GM12892 (cell line): ENCODE measurements at places on chromosomes 4 and X.

- no peak for DNase-seq
Observed at GRCh38 chr4:86630629-86631028, 36.5 kb downstream of the PTPN13 start.

- DNase-seq, result peak; percentile 56
Observed at GRCh38 chr4:24488399-24489164, 95.8 kb downstream of the DHX15 start.

DNA sequence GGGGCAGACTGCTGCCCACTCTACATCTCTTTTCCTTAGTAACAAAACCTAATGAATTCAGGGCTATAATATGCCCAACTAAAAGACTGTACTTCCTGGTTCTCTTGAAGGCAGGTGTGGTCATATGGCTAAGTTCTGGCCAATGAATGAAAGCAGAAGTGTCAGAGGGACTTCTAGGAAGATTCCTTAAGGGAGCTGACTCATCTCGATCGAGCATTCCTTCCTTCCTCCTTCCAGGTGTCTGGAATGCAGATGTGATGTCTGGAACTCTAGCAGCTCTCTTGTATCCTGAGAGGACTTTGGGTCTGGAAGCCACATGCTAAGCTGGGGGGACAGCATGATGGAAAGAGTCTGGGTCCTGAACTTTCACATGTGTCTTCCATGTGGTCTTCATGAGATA lies 116.2 kb upstream of the STX18 start:
- no peak for DNase-seq

- no peak for DNase-seq
Observed at GRCh38 chr4:85672959-85673358, 198.0 kb downstream of the ARHGAP24 start.

GRCh38 chr4:89196745-89197144 lies 85.4 kb downstream of the TIGD2 start:
- DNase-seq, result no peak

DNA sequence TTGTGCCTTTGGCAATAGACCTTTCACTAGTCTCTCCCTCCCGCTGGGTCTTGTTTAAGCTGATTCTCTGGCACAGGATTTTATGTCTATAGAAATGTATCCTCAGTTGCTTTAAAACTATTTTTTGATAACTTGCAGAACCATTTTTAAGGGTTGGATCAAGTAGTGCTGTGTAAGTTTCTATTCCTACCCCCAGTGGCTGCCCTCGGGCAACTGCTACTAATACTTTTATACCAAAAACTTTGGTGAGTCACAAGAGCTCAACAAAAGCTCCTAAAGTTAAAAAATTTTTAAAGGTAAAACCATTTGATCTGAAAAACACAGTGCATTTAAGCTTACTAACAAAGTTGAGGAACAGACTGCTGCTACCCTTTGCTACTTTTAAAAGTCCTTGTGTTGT lies 1460.6 kb upstream of the PCDH7 start:
- DNase-seq, result no peak

- DNase-seq, result no peak
Observed at GRCh38 chr4:37320513-37321235, 76.1 kb downstream of the NWD2 start.

- no peak for DNase-seq
Observed at GRCh38 chrX:56468441-56468840, 95.0 kb upstream of the UBQLN2 start.

DNA sequence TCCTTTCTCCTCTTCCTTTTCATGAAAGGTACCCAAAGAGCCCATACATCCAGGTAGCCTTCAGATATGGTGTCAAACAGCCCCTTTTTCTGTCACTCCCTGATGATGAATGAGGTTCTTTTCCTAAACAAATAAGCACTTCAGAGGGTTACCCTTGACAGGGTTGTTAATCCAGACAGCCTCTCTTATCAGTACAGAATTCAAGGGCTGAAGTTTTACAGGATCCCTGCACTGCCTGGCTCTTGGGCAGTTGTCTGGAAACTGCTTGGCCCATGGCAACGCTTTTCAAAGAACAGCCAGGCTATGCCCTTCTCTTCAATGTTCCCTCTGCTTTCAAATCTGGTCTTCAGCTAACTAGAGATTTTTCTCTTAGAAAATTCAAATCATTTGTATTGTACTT lies 352.6 kb upstream of the FAM241A start:
- no peak for DNase-seq

- no peak for DNase-seq
Observed at GRCh38 chrX:137366018-137366633, 199.8 kb upstream of the ZIC3 start.

DNA sequence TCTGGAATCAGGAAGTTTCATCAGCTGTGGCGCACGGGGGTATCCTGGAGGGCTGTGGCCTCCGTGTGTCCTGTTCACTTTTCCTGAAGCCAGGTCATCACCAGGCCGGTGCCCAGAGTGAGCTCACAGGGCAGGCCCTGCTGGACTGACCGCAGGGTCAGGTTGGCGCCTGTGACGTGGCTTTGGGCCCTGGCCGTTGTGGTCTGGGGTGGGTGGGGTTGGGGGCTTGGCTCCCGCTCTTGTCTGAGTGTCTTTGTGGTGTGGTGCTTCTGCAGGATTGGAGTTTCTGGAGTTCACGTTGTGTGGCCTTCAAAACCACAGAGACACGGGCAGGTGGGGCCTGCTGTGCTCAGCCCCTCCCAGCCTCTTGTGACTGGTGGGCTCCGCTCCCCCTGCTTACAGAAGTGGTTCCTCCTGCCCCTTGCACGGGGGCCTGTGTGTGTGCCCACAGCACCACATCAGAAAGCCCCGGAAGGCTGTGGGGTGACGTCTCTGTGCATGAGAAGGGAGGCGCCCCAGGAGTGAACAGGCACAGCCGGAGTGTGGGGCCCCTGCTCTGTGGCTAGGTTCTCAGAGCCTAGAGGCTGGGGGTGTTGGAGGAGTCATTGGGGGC lies 9.5 kb downstream of the RGS12 start:
- DNase-seq, result peak; percentile 41

DNA sequence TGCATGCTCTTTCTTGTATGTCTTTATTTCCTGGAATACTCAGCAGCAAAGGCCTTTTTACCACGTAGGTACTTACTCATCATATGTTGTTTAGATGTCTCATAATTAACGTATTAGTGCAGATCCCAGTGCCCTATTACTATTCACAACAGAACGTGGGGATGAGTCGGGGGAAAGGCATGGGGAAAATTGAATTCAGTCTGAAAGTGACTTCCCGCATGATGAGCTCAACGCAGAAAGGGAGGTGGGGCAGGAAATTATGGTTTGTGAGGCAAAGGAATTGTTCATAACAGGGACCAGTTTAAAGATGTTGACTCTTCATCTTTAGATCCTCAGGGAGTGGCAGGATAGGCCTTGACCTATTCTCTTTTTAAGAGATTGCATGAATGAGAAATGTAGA lies 2.0 kb upstream of the TMPRSS11D start:
- no peak for DNase-seq

DNA sequence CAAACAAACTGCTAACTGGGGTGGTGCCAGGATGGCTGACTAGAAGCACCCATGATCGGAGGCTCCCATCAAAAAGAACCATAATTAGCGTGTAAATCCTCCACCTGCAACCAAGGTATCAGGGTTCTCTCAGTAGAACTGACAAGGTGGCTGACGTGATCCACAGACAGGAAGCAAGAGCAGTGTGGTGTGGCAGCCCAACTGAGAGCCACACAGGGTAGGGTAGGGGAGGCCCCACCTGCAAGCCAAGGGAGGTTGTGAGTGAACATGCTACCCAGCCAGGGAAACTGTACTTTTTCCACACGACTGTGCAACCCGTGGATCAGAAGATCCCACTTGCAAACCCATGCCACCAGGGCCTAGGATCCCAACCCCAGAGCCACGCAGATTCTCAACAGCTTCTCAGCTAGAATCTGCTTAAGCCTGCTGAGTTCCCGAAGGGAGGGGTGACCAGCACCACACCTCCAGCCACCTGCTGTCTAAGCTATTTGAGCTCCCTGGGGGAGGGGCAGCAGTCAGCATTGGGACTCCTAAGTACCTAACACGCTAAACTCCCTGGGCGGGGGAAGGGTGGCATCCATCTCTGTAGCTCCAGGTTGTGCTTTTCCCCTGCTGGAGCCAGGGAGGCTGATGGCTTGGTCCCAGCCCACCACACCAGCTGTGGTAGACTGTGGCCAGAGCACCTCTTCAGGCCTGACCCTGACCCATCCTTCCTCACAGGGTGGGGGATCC lies 425.1 kb downstream of the GPM6A start:
- DNase-seq, result no peak

- no peak for DNase-seq
Observed at GRCh38 chrX:11334165-11334564, 41.0 kb downstream of the AMELX start.

DNA sequence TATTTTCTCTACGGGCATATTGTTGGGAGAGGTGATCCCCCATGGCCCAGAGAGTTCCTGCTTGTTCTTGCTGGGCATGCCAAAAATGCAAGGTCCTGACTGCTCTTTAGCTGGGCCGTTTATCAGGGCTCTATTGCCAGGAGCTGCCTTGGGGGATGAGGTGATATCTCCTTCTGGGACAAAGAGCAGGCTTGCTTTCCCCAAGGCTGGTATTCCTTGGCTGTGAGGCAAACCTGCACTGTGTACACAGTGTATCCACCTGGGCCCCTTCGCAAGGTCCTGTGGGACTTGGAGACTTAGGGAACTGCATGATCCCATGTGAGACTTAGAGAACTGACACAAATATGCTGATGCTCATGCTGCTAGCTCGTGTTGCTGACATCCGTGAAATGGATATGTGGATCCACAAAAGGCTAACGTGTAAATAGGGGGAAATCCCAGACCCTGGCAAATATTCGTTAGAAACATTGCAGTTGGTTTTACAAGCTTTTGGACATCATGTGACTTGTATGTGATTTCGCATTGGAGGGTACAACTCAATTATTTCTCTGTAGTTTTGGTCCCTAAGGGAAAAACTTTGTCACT lies 24.4 kb upstream of the ZFX start:
- DNase-seq, result no peak

DNA sequence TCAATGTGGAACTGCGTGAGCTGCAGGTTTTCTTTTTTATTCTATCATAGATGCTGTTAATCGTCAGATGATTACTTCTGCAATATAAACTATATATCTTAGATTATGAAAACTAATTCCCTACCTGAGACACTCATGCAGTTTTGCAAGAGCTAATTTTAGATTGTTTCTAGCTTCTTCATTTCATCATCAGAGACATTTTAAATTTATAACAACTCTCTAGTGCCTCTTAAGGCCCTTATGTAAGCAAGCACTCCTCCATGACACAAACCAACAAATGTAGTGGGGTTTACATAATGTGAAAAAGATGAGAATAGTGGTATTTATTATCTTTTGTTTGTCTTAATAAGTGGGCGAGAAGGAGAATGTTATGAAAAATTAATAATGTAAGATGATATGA lies 170.2 kb upstream of the ETNPPL start:
- no peak for DNase-seq

DNA sequence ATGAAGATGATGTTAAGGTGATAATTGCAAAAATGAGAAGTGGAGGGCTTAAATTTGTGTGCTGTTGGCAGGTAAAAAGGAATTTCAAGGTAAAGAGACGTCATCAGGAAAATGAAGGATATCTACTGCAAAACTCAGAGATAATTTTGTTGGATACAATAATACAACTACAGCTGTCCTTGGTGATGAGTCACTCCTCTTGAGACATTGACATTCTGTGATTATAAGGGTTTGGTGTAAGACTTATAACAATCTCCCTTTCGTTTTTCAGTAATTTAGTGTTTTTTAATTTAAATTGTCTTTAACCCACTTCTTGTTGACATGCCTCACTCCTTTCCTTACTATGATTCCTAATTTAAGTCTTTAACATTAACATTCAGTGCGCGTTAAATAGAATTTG lies 1074.1 kb upstream of the SLIT2 start:
- DNase-seq, result no peak

- DNase-seq, result no peak
Observed at GRCh38 chrX:10108288-10108687, 48.5 kb upstream of the CLCN4 start.

DNA sequence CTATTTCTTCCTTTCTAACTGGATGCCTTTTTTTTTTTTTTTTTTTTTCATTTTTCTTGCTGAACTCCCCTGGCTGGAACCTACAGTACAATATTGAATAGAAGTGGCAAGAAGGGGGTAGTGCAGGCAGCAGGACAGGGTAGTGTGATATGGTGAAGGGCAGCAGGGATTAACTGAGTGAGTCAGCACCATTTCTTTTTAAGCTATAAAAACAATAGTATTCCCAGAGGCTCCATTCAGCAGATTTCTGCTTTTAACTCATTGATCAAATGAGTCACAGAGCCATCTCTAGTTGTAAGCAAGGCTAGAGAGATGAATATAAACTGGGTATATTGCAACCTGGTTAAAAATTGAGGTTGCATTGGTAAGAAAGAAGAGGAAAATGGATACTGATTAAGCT lies 53.6 kb upstream of the SETD7 start:
- no peak for DNase-seq

DNA sequence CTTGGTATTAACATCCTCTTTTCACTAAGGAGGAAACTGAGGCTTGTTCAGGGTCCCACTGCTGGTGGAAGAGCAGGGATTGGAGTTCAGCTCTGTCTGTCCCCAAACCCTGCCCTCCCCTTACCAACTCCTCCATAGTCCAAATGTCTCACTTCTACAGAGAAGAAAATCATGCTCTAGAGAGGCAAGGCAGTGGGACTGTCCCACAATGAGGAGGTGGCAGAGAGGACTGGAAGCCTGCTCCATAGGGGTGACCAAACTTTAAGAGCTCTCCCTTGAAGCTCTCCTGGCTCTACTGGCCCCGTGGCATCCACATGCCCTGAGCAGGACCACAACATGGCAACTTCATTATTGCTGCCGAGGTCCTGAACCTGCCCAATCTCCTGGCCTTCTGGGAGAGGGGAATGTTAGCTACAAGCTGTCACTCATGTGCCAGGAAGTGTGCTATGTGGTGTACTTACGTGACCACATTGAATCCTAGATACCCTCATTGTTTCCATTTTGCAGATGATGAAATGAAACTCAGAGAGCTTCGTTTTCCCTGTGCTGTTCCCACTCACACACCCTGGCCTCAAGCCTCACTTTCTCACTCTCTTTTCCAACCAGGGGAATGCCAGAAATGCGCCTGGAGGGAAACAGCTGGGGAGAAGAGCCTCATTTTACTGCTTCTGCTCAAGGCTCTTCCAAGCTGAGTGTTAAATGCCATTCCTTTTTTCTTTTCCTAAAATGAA lies 71.5 kb downstream of the ANAPC4 start:
- DNase-seq, result no peak

DNA sequence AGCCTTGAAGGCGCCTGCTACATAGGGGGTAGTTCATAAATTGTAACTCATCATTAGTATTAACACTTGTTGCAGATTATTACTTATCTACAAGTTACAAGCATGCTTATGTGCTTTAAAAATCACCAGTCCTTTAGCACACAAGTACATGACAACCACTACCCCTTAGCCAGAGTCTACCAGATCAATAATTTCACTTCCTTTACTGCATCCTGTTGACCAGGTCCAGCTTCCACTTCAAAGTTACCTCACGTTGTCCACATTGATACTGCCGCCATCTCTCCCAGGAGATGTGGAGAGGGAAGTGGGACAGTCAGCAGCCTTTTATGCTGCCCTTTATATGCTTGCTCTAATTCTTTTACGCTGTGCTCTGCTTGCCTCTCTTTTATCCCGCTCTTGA lies 231.3 kb upstream of the CXXC4 start:
- DNase-seq, result no peak
